Neural progenitor cell (in vitro differentiated cells): ENCODE measurements at places on chromosomes 2 and 18. TPM values are rescaled to one million over a fixed set of nuclear protein-coding genes. Genes with fewer than 3 reads are reported as not detected.

The ARHGEF4 gene
- 22.8 and 44.8 TPM in 2 replicates for total RNA-seq

The CTNNA2 gene
- 39.1 and 43.5 TPM in 2 replicates for total RNA-seq

The MFSD6 gene
- 0.25 and 0.37 TPM in 2 replicates for total RNA-seq

The ARHGAP25 gene
- 3.0 and 5.8 TPM in 2 replicates for total RNA-seq

The RNF152 gene
- total RNA-seq: 23.0 and 24.1 TPM in 2 replicates

The TCF7L1 gene
- total RNA-seq: 1.0 and 3.7 TPM in 2 replicates

The NPC1 gene
- total RNA-seq: 20.9 and 31.4 TPM in 2 replicates

The CACNB4 gene
- total RNA-seq: 8.9 and 14.2 TPM in 2 replicates

The VIT gene
- total RNA-seq: not detected in 2 replicates

The GPR39 gene
- total RNA-seq: 0.28 and 1.4 TPM in 2 replicates

The AQP12B gene
- not detected in 2 replicates for total RNA-seq

The MAP2 gene
- 95.0 and 102 TPM in 2 replicates for total RNA-seq

The FECH gene
- total RNA-seq: 10.9 and 16.4 TPM in 2 replicates

The BOLA3 gene
- 56.2 and 76.5 TPM in 2 replicates for total RNA-seq

The PDE1A gene
- total RNA-seq: 0.06 TPM in 1 of 2 replicates, not detected in the other

The MEP1B gene
- total RNA-seq: not detected in 2 replicates

The ZNF521 gene
- total RNA-seq: 136 and 148 TPM in 2 replicates

The KCNF1 gene
- total RNA-seq: 0.15 TPM in 1 of 2 replicates, not detected in the other

The AKAIN1 gene
- total RNA-seq: not detected in 2 replicates

The B3GNT7 gene
- total RNA-seq: 0.90 and 1.5 TPM in 2 replicates

The SLC23A3 gene
- total RNA-seq: 0.06 and 1.4 TPM in 2 replicates

The SEPTIN2 gene
- total RNA-seq: 452 and 632 TPM in 2 replicates

The GREB1 gene
- 30.8 and 33.2 TPM in 2 replicates for total RNA-seq

The TLX2 gene
- not detected in 2 replicates for total RNA-seq

The IL1A gene
- total RNA-seq: 1.3 and 3.2 TPM in 2 replicates

The RGPD8 gene
- 6.8 and 11.1 TPM in 2 replicates for total RNA-seq

The SLC4A3 gene
- 0.88 and 3.7 TPM in 2 replicates for total RNA-seq

The APCDD1 gene
- 1.9 and 4.7 TPM in 2 replicates for total RNA-seq

The CABLES1 gene
- total RNA-seq: 2.8 and 3.7 TPM in 2 replicates

The CD8A gene
- 0.03 and 0.34 TPM in 2 replicates for total RNA-seq

The MOB1A gene
- 125 and 163 TPM in 2 replicates for total RNA-seq

The RESP18 gene
- not detected in 2 replicates for total RNA-seq

The DOCK10 gene
- total RNA-seq: 1.1 and 1.5 TPM in 2 replicates

The B3GNT2 gene
- 51.9 and 73.2 TPM in 2 replicates for total RNA-seq

The DTNA gene
- total RNA-seq: 10.0 and 15.0 TPM in 2 replicates

The RASGRP3 gene
- not detected in 2 replicates for total RNA-seq

The L3MBTL4 gene
- total RNA-seq: 0.31 and 0.34 TPM in 2 replicates

The MYOM1 gene
- total RNA-seq: 0.45 and 1.4 TPM in 2 replicates

The DSG2 gene
- total RNA-seq: 50.5 and 65.6 TPM in 2 replicates

The ADGRF3 gene
- 0.04 and 0.06 TPM in 2 replicates for total RNA-seq

The LIPG gene
- 3.7 and 13.2 TPM in 2 replicates for total RNA-seq

The RALBP1 gene
- total RNA-seq: 61.5 and 84.7 TPM in 2 replicates

The KCNE4 gene
- total RNA-seq: not detected in 2 replicates

The IRS1 gene
- 8.4 and 13.0 TPM in 2 replicates for total RNA-seq

The C1QL2 gene
- total RNA-seq: not detected in 2 replicates

The SKOR2 gene
- not detected in 2 replicates for total RNA-seq

The EFR3B gene
- 17.2 and 21.2 TPM in 2 replicates for total RNA-seq

The DCDC2C gene
- not detected in 2 replicates for total RNA-seq

The UGT1A8 gene
- not detected in 2 replicates for total RNA-seq

The CROCC2 gene
- total RNA-seq: not detected in 2 replicates

The HJURP gene
- total RNA-seq: 101 and 109 TPM in 2 replicates

The PER2 gene
- total RNA-seq: 1.4 and 2.6 TPM in 2 replicates

The EIPR1 gene
- total RNA-seq: 57.1 and 73.0 TPM in 2 replicates

The DPY30 gene
- total RNA-seq: 110 and 199 TPM in 2 replicates
